ENCODE measurements at places on chromosomes 6 and 20.

GRCh38 chr6:786946-787763, 94.2 kb upstream of the EXOC2 start:
- DNase-seq, result no peak

DNA sequence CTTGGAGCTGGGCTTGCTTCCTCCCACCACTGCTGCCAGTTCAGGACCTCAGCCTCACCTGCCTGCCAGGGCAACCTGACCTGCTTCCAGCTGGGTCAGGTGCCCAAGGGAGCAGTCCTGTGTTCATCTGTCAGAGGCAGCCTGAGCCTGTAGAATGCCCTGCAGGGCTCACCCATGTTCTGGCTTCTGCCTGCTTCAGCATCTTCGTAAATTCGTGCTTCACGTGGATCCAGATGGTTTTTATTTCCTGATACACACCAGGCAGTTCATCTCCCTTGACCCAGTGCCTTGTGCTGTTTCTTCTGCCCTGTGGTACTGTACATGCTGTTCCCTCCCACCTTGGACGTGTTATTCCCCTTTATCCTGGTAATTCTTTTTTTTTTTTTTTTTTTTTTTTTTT, 50.2 kb downstream of the ARID1B start:
- no peak for DNase-seq

DNA sequence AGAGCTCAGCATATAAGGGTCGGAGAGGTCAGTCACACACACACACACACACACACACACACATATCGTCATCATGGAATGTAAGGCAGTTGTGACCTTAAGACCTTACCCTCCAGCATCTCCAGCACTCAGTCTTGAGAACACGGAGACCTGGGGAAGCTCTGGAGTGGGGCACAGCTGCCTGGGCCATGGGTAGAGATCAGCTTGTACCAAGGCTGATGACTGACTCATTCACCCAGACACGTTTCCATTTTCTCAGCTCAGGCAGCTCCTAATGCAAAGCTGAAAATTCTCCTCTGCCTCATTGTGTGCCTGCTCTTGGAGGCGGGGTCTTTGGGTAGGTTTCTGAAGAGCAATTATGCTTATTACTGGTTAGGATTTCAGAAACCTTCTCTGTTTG, 38.3 kb upstream of the PDYN start:
- DNase-seq, result no peak

DNA sequence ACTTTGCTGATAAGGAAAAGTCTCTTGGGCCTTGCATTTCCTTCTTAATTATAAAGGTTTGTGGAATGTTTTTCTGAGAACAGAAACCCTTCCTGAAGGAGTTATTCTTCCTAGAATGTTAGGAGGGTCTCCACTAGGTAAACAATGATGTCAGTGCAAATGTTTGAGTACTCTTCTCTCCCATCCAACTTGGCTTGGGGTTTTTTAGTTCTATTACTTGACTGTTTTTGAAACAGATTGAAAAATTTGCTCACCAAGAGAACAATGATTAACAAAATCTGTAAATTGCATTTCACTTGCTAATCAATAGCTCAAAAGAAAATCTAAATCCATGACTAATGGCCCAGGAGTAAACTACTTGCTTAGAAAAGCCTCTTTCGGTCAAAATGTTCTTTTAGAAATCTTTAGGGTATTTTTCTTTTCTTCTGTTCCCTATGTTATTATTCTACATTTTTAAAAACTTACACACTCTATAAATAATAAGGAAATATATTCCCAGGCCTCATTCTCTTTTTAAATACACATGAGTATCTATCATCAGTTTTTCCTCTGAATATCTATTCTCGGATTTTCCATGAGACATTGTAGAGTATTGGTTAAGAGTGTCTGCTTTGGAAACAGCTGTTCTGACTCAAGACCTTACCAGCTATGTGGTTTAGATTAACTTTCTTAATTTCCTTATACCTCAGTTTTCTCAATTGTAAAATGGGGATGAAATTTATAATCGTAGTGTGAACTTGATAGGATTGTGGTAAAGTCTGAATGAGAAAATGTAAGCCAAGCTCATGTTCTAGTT, 234.2 kb upstream of the CITED2 start:
- DNase-seq, result no peak

- no peak for DNase-seq
These were observed 92.8 kb upstream of the EPB41L1 start for GRCh38 chr20:36061754-36062153.

DNA sequence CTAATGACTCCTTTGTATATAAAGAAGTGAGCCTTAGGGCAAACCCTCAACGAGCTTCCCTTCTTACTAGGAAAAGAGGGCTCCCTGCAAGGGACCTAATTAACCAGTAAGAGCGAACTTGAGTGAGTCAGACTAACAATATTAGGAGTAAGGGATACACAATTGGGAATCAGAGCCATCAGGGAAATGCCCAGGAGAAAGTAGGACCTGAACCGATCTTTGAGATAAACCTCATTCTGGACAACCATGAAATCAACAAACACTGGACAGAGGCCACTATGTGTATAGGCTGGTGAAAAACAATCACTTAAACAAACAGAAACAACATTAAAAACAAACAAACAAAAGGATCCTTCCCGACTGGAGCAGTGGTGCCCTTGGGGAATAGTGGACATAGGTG, 120.8 kb downstream of the EDN1 start:
- DNase-seq, result no peak

- DNase-seq, result no peak
These were observed 490.9 kb upstream of the JARID2 start for GRCh38 chr6:14754751-14755513.

- DNase-seq, result peak; percentile 88
These were observed 764 bp upstream of the SNAP25 start for GRCh38 chr20:10217721-10218410.

DNA sequence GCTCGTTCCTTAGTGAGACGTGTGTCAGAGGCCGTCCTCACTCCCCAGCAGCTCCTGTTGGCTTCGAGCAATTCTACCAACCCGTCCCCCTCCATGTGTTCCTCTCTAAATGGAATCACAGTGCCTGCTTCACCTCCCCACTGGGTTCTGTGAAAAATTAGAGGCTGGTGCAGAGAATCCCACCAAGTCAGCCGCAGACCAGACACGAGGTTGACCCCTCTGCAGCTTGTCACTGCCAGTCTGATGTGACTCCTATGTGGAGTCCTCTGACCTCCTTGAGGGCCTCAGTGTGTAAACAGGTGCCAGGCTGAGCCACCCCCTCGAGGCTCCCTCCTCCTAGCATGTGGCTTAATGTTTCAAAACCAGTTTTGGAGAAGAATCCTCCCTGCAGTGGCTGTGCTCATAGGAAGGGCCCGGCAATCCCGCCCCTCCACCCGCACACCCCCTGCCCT, 12.6 kb upstream of the IRF4 start:
- no peak for DNase-seq

DNA sequence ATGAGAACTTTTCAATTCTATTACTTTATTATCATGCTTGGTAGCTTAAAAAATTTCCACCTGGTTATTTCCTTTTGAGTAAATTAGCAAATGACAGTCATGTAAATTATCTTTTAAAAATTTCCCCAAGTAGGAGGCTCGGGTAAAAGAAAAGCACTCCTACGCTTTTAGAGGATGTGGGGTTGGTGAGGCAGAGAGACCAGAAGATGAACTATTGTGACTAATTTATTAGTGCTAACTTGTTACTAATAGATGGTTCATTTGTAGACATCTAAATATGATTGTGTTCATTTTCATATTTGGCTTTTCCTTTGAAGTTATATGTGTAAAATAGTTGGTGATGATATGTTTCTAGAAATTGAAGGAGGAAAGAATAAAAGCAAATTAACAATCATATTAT, 27.0 kb downstream of the ZNF292 start:
- DNase-seq, result no peak

DNA sequence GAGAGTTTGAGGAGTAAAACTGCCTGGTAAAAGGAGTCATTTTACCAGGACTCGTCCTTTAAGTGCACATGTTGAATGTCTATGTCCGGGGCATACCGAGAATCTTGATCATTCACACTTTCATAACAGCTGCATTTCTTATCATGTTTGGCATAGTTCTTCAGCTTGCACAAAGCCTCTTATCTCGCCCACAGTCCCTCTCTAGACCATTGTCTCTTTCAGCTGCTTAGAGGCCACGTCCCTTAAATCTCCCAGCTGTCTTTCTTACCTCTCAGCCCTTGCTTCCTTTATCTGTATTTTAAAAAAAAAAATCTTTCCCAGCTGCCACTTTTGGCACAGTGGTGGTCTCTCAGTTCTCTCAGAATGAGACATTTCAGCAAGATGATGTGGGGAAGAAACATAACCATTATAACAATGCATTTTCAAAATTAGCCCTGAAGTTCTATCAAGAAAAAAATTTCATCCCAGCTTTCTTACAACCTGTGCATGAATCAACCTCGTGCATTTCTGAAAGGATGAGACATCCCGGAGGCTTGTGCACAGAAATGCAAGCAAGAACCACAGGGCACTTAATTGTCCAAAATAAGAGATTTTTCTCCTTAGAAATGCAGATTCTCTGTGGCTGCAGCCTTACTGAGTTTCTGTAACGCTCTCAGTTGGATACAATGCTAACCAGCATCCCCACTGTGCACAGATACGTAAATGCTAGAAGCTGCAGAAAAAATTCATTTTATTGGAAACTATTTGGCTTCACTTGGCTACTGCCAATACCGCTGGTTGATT, 24.2 kb downstream of the RBM24 start:
- no peak for DNase-seq

DNA sequence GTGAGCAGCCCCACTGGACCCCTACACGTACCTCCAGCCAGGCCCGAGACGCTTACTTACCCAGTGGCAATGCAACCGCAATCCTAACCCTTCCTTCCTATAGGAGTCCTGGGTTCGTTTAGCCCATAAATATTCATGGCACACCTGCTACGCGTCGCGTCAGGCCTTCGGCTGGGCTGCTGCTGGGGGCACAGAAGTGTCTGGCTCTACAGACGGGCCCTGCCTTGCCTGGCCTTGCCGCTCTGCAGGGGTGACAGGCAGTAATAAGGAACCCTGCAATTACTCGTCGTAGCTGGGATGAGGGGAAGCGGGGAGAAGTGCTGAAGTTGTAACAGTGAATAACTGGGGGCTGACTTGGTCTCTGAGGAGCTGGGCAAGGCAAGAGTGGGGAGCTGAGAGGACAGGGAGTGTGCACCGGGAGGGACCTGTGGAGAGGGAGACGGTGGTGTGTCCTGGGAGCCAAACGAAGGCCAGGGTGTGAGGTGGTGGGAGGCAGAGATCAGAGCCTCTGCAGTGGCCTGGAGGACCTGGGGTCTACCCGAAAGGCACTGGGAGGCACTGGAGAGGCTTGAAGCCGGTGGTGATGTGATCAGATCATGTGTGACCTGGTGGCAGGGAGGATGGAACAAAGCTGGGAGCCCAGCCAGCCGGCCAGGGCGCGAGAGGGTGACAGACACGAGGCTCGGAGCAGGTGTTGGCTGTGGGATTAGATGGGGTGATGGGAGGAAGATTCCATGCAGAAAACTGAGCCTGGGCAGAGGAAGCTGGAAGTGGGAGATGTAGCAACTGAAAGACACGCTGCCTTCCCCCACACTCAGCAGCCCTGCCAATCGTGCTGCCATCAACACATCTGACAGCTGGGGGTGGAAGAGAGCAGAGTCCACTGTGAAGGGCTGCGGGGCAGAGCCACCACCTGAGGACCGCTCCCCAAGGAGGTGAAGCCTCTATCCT, 36.4 kb downstream of the PSMG4 start:
- DNase-seq, result no peak

DNA sequence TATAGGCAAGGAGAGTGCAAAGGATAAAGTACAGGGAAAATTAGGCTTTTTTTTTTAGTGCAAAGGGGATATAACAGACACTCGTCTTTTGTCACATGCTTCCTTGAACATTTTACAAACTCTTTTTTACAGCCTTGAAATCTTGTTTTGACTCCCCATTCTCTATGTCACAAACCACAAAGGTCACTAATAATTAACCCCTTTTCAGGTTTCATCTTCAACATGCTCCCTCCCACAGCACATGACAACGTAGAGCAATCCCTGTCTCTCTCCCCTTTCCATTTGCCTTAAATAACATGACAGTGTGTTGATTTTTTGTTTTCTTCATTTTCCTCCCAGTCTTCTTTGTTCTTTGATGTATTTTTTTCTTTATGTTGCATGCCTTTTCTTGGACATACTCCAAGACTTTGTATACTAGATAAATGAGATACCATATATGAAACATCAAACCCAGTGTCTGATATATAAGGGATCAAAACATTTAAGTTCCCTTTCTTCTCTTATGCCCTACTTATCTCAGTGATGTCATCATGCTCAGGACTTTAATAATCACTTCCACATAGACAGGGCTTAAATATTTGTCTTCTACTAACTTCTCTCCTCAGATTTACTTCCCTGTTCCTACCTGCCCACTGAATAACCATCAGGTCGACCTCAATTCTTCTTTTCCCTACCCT, 378.7 kb upstream of the HSF2 start:
- DNase-seq, result no peak

- no peak for DNase-seq
These were observed 90.9 kb downstream of the BMP7 start for GRCh38 chr20:57175397-57176010.

DNA sequence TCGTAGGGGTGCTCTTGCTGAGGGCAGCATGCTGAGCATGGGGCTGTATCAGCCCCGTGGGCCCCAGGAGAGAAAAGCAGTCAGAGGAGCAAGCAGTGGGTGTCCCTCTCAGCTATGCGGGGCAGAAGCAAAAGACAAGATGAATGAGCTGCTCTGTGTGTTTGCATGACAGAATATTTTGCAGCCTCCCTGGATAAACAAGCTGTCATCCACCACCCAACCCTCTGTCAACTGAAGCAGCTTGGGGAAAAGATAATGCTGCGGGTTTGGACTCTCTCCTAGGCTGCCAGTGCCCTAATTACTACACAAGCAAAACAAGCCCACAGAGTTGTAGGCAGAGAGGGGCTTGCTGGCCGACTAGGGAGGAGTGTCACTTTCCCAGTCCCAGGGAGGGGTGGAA, 82.3 kb upstream of the PTPRT start:
- DNase-seq, result no peak

DNA sequence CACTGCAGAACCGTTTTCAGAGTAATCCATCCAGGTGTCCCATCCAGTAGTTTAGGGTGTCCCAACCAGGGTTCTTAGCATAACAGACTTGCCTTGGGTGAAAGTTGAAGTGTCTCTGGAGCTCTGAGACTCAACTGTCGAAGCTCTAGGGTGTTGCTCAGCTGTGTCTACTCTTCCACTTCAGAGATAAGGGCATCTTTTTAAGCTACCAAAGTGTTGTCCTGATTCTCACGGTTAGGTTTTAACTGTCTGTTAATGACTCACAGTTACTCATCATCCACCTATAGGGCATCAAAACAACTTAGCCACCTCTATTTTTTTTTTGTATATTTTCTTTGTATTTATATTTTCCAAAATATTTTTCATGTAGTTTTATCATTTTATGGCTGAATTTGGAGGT, 36.9 kb upstream of the TBX18 start:
- no peak for DNase-seq

- DNase-seq, result no peak
These were observed 208.0 kb downstream of the GMDS start for GRCh38 chr6:2037237-2037926.

- no peak for DNase-seq
These were observed 181.2 kb upstream of the POU3F2 start for GRCh38 chr6:98653179-98653578.

GRCh38 chr20:51800872-51801121, 1.5 kb downstream of the SALL4 start:
- DNase-seq, result peak; percentile 7

GRCh38 chr20:51481341-51481914, 61.1 kb downstream of the NFATC2 start:
- DNase-seq, result no peak

Measured in NCI-H510A (cell line).